ENCODE measurements at places on chromosomes 4 and X. TPM values are rescaled to one million over a fixed set of nuclear protein-coding genes. Genes with fewer than 3 reads are reported as not detected.

DUX4 gene
- not detected for polyA plus RNA-seq

DCAF12L2 gene
- 9.2 TPM for polyA plus RNA-seq

NEUROG2 gene
- 1.3 TPM for polyA plus RNA-seq

ADH1A gene
- polyA plus RNA-seq, result not detected

SLC26A1 gene
- 9.5 TPM for polyA plus RNA-seq

IQCM gene
- polyA plus RNA-seq, result not detected

SOD3 gene
- 2.6 TPM for polyA plus RNA-seq

F11 gene
- 0.36 TPM for polyA plus RNA-seq

LRP2BP gene
- 14.9 TPM for polyA plus RNA-seq

ODAM gene
- not detected for polyA plus RNA-seq

PF4V1 gene
- 1.3 TPM for polyA plus RNA-seq

SLC9A6 gene
- 102 TPM for polyA plus RNA-seq

IL2RG gene
- 0.93 TPM for polyA plus RNA-seq

USP17L11 gene
- not detected for polyA plus RNA-seq

TCP11X2 gene
- 0.43 TPM for polyA plus RNA-seq

TSPAN6 gene
- polyA plus RNA-seq, result 69.9 TPM

CDKL5 gene
- polyA plus RNA-seq, result 15.3 TPM

EMCN gene
- polyA plus RNA-seq, result 14.8 TPM

STX18 gene
- polyA plus RNA-seq, result 56.4 TPM

OPRPN gene
- polyA plus RNA-seq, result not detected

GPC3 gene
- polyA plus RNA-seq, result 73.0 TPM

ITIH6 gene
- polyA plus RNA-seq, result not detected

ZNF185 gene
- 8.5 TPM for polyA plus RNA-seq

DCAF4L1 gene
- 0.30 TPM for polyA plus RNA-seq
